Foreskin keratinocyte (primary cell): ENCODE measurements at places on chromosomes 7 and 10.

GRCh38 chr10:14312014-14312413, 18.7 kb downstream of the FRMD4A start:
- DNase-seq = no peak

- no peak for DNase-seq
Measured at GRCh38 chr7:8436965-8437364, 3.6 kb downstream of the NXPH1 start.

- DNase-seq = no peak
Measured at GRCh38 chr7:155405399-155406318, 52.3 kb upstream of the EN2 start.

- DNase-seq = no peak
Measured at GRCh38 chr7:121901026-121901425, 28.1 kb downstream of the PTPRZ1 start.

- DNase-seq = no peak
Measured at GRCh38 chr7:26398427-26398755, 106.7 kb downstream of the SNX10 start.
